ENCODE measurements at places on chromosomes 16 and 17. TPM values are rescaled to one million over a fixed set of nuclear protein-coding genes. Genes with fewer than 3 reads are reported as not detected.

The SLC5A10 gene
- not detected for total RNA-seq

The GNGT2 gene
- 9.3 TPM for total RNA-seq

The GSDMA gene
- total RNA-seq: not detected

The DPEP2 gene
- total RNA-seq: 122 TPM

The KCNH4 gene
- total RNA-seq: 0.51 TPM

The KRTAP3-2 gene
- total RNA-seq: not detected

The C16orf89 gene
- not detected for total RNA-seq

The SPN gene
- total RNA-seq: 1.7 TPM

The TBC1D3E gene
- total RNA-seq: 6.1 TPM

The ZNF821 gene
- total RNA-seq: 35.6 TPM

The CCL1 gene
- not detected for total RNA-seq

GRCh38 chr16:71848622-71849021 lies 2.8 kb downstream of the ATXN1L start:
- peaks cover 46% of the 10 kb centered on the region for H3K4me1 ChIP-seq
- DNase-seq: no peak
- H3K4me3 ChIP-seq: no peak overlapping the region
- H3K36me3 ChIP-seq: peaks cover 42% of the 10 kb centered on the region
- H3K27me3 ChIP-seq: no peaks in the 10 kb centered on the region

DNA sequence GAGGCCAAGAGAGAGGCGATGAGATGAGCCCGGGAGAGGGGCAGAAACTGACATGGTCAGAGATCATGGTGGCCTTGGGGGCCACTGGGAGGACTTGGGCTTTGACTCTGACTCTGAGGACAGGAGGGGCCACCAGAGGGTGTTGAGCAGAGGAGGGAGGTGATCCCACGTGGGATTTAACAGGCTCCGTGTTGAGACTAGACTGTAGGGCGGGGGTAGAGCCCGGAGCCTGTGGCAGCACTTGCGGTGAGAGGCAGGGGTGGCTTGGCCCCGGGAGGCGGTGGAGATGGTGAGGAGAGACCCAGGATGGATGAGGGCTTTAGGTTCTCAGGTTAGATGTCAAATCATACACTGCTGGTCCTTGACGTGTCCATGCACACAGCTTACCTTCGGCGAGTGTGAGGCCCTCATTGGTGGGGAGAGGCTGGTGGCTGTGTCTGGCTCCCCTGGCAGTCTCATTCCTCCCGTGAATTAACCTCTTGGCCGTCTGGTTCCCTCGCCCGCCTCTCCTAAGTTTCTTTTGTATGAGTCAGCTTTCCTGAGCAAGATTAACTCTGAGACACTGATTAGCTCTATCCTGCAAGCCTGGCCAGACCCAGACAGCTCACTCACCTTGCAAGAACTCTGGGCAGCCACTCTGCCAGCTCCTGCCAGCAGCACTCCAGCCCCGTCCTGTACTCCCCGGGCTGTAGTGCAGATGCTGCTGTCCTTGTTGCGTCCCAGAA lies 39.7 kb downstream of the VPS35L start:
- no peaks in the 10 kb centered on the region for H3K4me1 ChIP-seq
- H3K27me3 ChIP-seq: no peaks in the 10 kb centered on the region
- no peak for DNase-seq

GRCh38 chr17:4150096-4150495 lies 7.1 kb downstream of the CYB5D2 start:
- no peaks in the 10 kb centered on the region for H3K4me1 ChIP-seq
- H3K27ac ChIP-seq: no peak overlapping the region
- no peak for DNase-seq
- H3K4me3 ChIP-seq: no peak overlapping the region
- H3K27me3 ChIP-seq: no peaks in the 10 kb centered on the region
- peaks cover 4% of the 10 kb centered on the region for H3K36me3 ChIP-seq

DNA sequence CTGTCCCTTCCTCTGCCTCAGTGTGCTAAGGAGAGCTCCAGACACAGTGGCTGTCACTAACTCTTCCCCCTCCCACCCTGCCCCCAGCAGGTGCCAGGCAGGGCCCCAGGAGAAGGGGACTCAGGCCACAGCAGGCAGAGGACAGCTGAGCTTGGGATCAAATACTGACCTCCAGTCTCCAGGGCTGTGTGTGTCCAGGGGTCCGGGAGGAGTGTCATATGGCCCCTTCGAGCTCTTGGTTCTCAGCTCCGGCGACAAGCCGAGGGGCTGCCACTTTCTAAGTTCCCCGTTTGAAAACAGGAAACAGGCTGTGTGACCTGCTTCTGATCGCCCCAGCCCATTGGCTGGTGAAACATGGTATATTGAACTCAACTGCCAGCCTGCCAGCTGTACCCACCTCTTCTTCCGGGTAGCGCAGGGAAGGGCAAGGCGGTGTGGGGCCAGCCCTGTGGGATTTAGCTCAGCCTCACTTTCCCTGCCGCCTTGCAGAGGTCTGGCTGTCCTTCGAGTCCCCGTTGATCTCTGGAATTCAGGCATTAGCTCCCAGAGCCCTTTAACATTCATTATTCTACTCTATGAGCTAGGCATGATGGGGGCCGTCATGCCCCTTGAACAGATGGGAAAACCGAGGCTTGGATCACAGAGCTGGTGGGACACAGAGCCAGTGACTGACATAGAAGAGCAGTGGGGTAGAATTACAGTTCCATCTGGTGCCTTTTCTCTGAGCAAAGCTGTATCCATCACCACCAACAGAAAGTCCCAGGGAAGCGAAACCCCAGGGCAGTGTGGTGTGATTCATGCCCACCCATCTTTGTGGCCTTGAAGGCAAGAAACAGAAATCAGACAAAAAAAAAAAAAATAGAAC lies at the start of gene SNX20:
Gene SNX20 (minus strand): TSS at position 292 of the 865 bp plus-strand sequence. CDS start 3,786 bp downstream, outside the sequence.
- peaks cover 74% of the 10 kb centered on the region for H3K4me1 ChIP-seq
- peak within 1 kb of the TSS; percentile 96 for H3K4me3 ChIP-seq
- no peaks in the 10 kb centered on the region for H3K36me3 ChIP-seq
- H3K27ac ChIP-seq: peak within 1 kb of the TSS; percentile 92
- peak; percentile 81 for DNase-seq

DNA sequence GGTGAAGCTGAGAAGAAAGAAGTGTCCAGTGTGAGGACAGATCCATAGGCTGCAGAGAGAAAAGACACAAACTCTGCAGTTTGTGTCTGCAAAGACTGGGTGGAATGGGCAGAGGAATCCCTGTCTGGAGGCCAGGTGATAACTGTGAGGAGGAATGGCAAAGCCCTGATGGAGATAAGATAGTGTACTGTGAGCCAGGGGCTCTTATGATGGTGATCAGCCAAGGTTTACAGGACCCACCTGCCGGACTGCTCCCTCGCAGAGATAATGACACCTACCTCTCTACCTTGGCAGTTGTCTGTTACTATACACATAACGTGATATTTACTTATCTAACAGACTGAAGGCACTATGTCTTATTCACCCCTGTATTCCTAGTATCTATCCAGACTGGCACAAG lies 92.6 kb upstream of the ASIC2 start:
- DNase-seq: no peak
- H3K4me1 ChIP-seq: no peaks in the 10 kb centered on the region
- H3K4me3 ChIP-seq: no peak overlapping the region

GRCh38 chr17:40753804-40754203 lies 1.3 kb downstream of the KRT25 start:
- H3K4me3 ChIP-seq: no peak overlapping the region
- no peaks in the 10 kb centered on the region for H3K4me1 ChIP-seq
- no peak overlapping the region for H3K27ac ChIP-seq
- no peak for DNase-seq
- H3K36me3 ChIP-seq: no peaks in the 10 kb centered on the region
- peaks cover 19% of the 10 kb centered on the region for H3K27me3 ChIP-seq

DNA sequence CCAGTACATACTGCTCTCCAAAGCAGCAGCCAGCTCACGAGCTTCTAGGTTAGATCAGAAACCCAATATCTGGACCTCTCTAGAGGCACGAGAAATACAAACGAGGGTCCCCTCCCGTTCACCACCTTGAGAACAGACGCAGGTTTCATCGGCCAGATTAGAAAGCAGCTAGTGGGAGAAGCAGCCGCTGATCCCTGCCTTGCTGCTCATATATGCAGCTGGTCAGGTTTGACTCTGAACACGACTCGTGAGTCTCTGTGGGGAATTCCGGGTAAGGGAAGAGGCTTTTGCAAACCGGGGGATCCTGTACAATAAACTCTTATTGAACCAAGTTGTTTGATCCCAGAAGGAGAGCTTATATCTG lies 1.6 kb downstream of the VAT1L start:
- H3K27me3 ChIP-seq: peaks cover 45% of the 10 kb centered on the region
- DNase-seq: no peak
- H3K4me1 ChIP-seq: peaks cover 25% of the 10 kb centered on the region
- no peak overlapping the region for H3K27ac ChIP-seq
- H3K4me3 ChIP-seq: no peak overlapping the region

DNA sequence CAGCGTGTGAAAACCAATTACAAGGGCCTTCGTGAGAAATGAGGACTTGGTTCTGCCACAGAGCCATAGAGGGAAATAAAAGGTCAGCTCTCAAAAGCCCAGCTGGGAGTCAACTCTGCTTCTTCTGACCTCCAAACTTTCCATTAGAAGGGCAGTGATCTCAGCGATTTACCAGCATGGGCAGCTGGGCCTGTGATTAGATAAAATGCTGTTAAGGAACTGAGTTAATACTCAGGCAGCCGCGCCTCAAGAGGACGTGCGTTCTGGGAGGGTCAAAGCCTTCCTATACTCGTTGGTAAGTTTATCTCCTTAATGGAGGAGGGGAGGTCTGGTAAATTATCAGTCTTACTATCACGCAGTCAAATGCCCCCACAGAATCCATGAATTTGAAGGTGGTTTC lies 480.2 kb upstream of the ERCC4 start:
- no peak for DNase-seq
- no peak overlapping the region for H3K27ac ChIP-seq
- H3K27me3 ChIP-seq: no peaks in the 10 kb centered on the region

GRCh38 chr17:3754458-3755334 lies 31.0 kb downstream of the HASPIN start:
- peak overlapping the region; percentile 41 for H3K4me3 ChIP-seq
- no peaks in the 10 kb centered on the region for H3K36me3 ChIP-seq
- peak; percentile 89 for DNase-seq
- peaks cover 3% of the 10 kb centered on the region for H3K4me1 ChIP-seq
- peak overlapping the region; percentile 46 for H3K27ac ChIP-seq

DNA sequence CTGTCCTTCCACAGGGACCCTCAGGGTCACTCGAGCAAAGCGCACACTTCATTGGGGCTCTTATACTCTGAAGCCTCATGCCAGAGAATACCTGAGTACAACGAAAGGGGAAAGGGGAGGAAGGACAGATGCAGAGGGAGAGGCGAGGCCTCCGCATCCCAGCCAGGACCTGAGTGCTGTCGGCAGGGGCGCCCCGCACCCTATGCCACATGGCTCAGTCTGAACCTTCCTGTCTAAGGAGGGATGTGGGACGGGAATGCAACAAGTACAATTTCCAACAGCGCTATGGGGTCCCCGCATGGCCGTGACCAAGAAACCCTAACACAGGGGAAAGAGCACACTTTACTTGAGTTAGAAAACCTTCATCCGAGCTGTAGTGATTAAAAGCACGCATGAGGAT lies 39.8 kb upstream of the FAAP100 start:
- H3K36me3 ChIP-seq: peaks cover 17% of the 10 kb centered on the region
- DNase-seq: no peak
- no peak overlapping the region for H3K4me3 ChIP-seq
- H3K4me1 ChIP-seq: peaks cover 11% of the 10 kb centered on the region
- no peaks in the 10 kb centered on the region for H3K27me3 ChIP-seq

DNA sequence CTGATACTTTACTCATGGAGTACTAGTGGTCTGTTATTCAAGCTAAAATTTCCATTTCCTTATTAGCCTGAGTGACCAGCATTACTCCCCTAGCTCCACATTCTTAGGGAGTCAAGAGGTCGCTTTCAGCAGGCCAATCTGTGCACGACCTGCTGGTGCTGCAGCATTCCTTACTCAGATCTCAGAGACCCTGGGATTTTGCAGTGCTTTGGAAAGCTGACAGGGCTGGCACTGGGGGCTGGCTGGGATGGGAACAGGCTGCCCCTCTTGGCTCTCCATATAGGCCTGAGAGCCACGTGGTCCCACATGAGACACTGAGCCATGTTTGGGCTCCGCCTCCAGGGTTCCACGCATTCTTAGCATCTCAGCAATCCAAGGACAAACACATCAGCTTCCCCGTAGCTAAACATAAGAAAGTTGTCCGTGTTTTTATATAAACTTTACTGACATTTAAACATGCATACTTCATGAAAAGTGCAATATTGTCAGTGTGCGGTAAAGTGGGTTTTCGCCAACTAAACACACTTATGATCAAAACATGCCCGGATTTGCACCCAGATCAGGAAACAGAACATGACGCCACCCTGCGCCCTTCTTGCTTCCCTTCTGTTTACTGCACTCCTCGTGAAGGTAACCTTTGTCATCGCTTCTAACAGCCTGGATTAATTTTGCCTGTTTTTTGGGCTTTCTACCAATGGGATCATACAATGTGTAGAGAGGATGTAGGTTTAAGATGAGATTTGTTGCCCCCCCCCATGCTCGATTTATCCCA lies 254.5 kb upstream of the CACNG5 start:
- no peaks in the 10 kb centered on the region for H3K4me1 ChIP-seq
- H3K36me3 ChIP-seq: no peaks in the 10 kb centered on the region
- H3K27me3 ChIP-seq: no peaks in the 10 kb centered on the region
- no peak overlapping the region for H3K27ac ChIP-seq
- DNase-seq: no peak
- H3K4me3 ChIP-seq: no peak overlapping the region

GRCh38 chr17:59893676-59894100 lies 767 bp downstream of the RPS6KB1 start:
- peaks cover 3% of the 10 kb centered on the region for H3K36me3 ChIP-seq
- no peaks in the 10 kb centered on the region for H3K27me3 ChIP-seq
- peak overlapping the region; percentile 94 for H3K27ac ChIP-seq
- peaks cover 23% of the 10 kb centered on the region for H3K4me1 ChIP-seq
